ENCODE measurements at places on chromosomes 3 and 15.

DNA sequence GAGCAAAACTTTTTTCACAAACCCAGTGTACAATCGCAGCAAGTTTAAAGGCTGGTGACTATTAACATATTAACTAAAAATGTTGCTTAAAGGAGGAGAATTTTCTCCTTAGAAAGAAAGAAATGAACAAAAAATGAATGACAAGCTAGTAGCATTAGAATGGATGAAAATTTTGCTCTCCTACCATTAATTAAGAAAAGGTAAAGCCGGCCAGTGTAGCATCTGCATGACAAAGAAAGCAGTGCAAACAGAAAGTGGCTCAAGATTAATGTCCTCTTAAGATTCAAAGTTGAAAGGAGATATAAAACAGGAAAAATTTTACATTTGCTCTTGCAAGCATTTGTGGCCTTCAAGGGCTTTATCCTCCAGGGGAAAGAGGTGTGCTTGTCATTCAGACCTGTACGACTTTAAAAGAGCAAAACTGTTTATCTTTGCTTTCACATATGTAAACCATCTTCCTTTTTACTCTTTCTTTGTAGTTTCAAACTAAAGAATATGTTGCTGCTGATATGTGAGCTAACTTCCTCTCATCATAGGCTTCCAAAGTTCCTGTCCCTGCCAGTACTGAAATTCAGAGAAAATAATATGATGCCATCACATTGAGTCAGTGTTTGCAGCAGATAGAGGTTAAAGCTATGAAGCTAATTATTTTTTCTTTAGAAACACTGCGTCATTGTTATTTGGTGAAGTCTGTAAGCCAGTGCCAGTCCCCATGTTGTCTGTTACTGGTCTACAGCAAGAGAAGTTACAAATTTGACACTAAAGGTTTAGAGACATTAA lies 439.1 kb upstream of the GRM7 start:
- no peak for DNase-seq

DNA sequence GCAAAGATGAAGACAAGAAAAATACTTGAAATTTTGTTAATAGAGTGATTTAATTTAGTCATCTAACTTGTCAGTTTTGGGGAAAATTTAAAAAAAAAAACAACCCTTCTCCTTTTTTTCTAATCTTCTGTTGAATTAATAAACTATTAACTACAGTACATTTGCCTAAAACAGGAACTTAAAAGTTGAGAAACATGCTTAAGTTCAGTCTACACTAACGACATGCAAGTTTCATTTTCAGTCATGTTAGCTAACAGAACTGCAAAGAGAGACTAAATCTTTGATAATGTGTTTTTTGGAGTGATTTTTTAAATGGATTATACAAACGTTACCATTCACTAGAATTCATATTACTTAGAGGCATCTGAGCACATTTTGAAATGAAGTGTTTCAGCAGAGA lies 71.9 kb upstream of the MBNL1 start:
- DNase-seq: peak; percentile 48

- no peak for DNase-seq
These were observed 62.8 kb downstream of the LRIG1 start for GRCh38 chr3:66438046-66438445.

DNA sequence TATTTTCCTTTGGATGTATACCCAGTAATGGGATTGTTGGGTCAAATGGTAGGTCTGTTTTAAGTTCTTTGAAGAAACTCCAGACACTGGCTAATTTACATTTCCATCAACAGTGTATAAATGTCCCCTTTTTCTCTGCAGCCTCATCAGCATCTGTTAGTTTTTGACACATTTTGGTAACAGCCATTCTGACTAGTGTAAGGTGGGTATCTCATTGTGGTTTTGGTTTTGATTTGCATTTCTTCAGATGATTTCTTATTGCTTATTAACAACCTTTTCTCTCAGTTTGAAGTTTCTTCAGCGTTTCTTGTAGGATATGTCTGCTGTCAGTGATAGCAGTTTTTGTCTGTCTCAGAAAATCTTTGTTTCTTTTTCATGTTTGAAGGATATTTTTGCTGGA lies 15.4 kb downstream of the GALK2 start:
- no peak for DNase-seq

DNA sequence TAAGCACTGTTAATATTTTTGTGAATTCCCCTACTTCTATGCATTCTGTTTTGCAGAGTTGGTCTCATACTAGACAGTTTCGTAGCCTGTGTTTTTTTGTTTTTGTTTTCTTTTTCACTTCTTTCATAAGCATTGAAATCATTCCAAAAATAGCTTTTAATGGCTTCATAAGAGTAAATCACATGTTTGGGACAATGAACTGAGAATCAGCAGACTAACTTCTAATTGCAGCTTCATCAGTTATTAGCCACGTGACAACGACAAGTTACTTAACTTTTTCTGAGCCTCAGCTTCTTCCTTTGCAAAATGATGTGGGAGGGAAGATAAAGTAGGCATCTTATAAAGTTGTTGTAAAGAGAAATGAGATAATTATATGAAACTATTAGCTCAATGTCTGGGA lies 124.8 kb downstream of the LIPC start:
- DNase-seq: peak; percentile 70

- DNase-seq: peak; percentile 48
These were observed 157.9 kb downstream of the CHL1 start for GRCh38 chr3:354432-354831.

GRCh38 chr3:112046599-112046998 lies 12.1 kb downstream of the TMPRSS7 start:
- no peak for DNase-seq

DNA sequence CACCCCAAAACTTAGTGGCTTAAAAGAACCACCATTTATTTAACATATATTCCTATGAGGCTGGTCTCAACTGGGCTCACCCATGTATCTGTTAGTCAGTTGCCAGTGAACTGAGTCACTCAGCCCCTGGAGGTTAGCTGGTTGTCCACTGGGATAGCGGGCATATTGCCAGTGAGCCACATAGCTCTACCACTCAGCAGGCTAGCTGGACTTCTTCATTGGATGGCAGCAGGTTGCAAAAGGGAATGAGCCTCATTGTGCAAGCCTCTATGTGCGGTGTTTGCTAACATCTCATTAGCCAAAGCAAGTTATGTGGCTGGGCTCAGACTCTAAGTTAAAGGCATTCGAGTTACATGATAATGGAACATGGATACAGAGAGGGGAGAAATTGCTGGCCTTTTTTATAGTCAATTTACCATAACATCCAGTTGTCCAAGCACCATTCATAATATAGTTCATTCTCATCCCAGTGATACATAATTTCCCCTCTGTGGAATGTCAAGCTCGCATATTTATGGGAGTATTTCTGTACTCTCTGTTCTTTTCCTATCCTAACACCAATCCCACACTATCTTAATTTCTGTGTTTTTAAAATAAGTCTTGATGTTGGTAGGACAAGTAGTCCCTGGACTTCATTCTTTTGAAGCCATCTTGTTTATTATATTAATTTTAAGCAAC lies 8.7 kb downstream of the BTD start:
- peak; percentile 39 for DNase-seq

DNA sequence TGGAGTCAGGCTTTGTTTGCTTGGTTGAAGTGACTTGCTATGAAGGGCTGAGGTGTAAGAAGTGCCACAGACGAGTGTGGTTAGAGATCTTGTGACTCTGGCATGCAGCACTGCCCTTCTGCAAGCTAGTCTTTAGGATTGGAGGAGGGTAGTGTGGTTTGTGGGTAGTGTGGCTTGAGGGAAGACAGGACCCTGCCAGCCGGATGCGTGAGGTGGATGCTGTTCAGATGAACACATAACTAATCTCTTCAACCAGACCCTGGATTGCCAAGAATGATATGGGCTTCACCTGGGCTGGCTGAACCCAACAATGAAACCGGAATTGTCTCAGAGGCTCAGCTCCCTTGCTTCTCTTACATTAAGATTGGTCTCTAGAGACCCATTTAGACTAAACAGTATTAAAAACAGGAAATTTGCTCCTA lies 32.7 kb downstream of the STARD9 start:
- no peak for DNase-seq
